ENCODE measurements at places on chromosomes 5 and 9.

DNA sequence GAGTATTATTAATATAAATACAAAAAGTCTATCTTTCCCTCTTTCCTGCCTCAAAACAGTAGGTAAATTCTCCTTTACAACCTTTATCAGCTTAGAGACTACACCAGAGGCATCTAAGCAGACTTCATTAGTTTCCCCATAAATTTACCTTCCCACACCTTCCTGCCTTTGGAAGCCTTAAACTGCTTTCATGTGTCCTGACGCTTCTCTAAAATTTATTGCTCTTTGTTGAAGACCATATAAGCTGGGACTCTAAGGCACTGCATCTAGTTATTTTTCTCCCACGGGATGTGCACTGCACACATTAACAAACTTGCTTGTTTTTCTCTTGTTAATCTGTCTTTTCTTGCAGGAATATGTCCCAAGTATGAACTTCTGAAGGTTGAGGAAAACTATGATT is 51.8 kb downstream of the DEPDC1B start:
- no peak for DNase-seq

DNA sequence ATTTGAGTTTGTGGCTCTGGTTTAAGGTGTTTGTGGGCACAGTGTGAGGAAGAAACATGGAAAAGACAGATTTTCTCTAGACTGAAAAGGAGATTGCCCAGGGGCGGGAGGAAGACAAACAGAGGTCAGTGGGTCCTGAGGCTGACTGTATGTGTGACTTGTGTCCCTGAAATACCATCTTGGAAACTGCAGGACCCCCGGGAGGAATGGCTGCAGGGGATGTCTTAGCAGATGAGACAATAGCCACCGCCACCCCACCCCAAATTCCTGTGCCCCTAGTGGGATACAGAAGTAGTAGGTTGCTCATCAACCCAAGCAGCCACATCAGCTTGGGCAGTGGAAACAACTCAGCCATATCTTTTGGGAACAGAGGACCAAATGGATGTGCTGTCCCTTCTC is 1.7 kb upstream of the PSAT1 start:
- DNase-seq, result no peak

DNA sequence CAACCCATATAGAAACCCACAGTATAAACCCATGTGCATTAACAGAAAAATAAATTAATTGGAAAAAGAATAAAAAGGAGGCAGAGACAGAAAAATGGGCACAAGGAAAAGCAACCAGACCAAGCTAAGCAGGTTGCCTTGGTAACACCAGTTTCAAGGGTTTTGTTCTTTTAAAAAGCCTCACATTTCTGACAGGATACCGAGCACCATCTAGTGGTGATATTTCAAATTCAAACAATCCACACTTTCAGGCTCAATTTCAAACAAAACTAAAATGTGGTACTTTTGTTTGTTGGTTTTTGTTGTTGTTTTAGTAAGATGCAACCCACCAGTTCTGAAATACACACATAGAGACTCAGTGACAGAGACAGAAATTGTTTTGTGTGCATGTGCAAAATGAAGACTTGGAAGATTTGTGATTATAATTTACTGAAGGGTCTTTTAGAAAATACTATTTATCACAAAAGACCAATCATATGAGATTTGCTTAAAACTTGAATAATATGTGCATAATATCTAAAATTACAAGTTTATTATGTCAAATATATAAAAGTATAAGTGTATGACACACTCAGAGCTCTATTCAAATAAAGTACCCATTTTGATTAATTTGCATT is 318.2 kb downstream of the SLCO4C1 start:
- DNase-seq, result no peak

DNA sequence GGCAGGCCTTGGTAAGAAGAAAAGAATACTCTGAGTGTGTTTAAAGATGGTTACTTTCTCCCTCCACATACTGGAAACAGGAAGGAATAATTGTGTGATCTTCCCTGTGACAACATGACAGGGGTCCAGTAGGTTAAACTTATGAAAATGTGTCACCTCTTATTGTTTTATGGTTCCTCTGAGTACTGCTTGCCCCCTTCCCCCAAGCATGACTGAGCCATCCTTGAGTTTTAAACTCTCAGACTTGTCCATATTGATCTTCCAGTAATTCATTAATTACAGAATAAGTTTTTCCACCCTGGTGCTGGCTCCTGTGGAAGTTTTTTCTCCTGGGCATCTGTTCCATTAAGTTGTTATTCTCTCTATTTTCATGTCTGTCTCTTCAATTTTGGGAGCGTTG is 95.8 kb downstream of the CNTLN start:
- DNase-seq, result no peak

GRCh38 chr5:180599590-180599914 is 8.3 kb upstream of the SCGB3A1 start:
- no peak for DNase-seq

DNA sequence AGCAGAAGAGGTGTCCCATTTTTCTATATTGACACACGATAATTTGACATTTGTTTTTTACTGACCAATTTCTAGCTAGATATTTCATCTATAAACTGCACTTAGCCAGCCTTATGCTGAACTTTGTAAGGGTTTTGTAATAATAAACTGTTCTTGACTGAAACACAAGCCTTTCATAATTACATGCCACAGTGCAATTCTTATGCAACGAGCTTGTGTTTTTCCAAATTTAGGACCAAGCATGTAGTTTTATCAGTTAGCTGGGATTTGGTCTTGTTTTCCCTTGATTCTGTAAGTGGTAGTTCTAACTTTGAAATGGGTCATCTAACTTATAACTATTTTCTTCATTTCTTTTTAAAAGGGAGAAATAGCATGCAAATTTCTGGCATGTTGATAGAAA is 1.3 kb upstream of the LURAP1L start:
- DNase-seq, result no peak

- no peak for DNase-seq
These were observed 33.7 kb upstream of the PWWP2A start for GRCh38 chr5:160152901-160153300.

DNA sequence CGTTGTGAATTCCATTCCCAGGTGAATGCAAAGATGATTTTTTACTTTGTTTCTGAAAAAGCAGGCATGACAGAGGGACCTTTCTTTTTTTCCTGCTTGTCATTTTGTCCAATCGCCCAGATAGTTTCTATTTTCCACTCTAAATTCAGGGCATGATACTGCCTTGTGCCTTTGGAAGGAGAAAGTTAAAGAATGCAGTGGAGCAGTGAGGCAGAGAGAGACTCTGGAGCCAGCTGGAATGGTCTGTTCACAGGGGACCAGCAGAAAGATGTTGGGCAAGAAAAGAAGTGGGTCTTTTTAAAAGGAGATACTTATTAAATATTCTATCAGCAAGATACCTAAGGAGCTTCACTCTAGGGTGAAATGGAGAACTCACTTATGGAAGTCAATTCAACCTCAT is 532.3 kb downstream of the BRINP1 start:
- DNase-seq, result no peak

- DNase-seq, result no peak
These were observed 65.2 kb downstream of the JMY start for GRCh38 chr5:79301046-79301712.

DNA sequence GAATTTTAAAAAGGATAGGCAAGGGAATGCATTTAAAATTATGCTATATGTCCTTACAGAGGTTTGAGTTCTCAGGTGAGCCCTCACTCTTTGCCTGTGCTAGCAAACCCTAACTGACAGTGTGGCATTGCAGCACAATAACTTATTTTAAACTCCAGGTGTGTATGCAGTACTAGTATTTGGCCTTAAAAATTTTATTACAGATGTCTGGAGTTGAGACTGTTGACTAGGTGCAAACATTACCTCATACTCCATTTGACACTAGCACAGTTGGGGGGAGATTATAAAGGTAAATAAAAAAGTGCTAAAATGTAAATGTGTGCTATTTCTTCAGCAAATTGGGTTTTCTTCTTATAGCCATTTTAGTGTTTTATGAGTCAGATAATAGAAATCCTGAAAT is 407.7 kb downstream of the SH3GL2 start:
- DNase-seq, result no peak

- DNase-seq, result no peak
These were observed 25.7 kb downstream of the CCDC187 start for GRCh38 chr9:136278221-136278620.

- DNase-seq, result no peak
These were observed 67.1 kb downstream of the DAB2IP start for GRCh38 chr9:121718501-121718900.

DNA sequence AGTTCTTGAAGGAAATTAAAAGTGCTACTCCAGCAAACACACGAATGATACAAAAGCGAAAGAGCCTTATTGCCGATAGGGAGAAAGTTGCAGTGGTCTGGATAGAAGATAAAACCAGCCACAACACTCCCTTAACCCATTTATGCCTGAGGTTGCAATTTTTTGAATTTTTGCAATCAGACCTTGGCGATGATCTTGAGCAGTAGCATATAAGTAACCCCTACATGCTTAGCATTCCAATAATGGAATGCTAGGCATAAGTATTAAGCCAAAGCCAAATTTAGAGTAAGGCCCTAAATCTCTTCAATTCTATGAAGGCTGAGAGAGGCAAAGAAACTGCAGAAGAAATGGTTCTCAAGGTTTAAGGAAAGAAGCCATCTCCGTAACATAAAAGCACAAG is 153.5 kb downstream of the SLC28A3 start:
- no peak for DNase-seq

All from stimulated activated naive B cell treated with anti-CD40 and anti-IgM and Interleukin-4, amounts not matched to agents 10 μg/mL and 1 μg/mL and 100 μg/mL, for 72 hours (primary cell).